ENCODE measurements at places on chromosomes 2 and 18.

GRCh38 chr2:218859988-218860831 is 605 bp downstream of the WNT6 start:
- DNase-seq = no peak

DNA sequence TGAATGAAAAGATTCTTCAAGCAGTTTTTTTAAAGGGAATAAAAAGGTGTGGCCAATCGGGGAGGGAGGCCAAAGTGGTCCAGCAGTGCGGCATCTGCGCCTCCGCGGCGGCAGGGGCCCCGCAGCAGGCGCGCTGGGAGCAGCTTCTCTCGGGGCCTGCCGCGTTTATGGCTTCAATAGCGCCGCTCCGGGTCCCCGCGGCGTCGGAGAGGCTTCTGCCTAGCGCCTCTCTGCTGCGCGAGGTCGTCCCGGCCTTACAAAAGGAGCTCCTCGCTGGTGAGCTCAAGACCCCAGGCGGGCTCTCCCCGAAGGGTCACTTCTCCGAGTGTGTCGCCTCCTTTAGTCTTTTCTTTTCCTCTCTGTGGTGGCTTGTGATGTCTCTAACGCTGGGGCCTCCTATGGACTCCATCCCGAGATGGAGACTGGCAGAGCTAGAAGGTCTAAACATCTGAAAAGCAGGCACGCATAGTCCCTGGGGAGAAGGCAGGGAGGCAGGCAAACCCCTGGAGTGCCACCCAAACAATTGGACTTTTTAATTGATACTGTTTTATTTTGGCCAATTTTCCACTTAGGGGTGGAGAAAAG is 67.1 kb downstream of the SUMO1 start:
- DNase-seq = no peak

DNA sequence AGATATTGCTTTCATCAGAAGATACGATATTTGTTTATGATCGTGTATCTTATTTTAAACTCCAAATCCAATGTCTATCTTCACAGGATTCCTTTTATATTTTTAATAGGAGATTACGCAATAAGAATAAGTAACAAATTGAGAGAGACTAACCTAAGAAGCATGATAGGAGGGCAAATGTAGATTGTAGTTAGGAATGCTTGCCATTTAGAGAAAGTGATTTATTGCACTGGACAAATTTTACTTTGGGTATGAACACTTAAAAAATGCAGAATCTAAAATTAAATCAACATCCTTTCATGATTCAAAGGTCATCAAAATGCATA is 563.4 kb upstream of the POU3F3 start:
- DNase-seq = no peak

GRCh38 chr2:55133467-55134315 is 83.4 kb upstream of the RTN4 start:
- no peak for DNase-seq

- no peak for DNase-seq
Observed at GRCh38 chr18:57951117-57951796, 92.8 kb upstream of the NEDD4L start.

GRCh38 chr2:42764096-42764495 is at the start of gene OXER1:
Gene OXER1, minus strand, starts transcription at chr2:42764135. Its CDS starts 73 bp downstream, at chr2:42764062.
- DNase-seq = no peak

DNA sequence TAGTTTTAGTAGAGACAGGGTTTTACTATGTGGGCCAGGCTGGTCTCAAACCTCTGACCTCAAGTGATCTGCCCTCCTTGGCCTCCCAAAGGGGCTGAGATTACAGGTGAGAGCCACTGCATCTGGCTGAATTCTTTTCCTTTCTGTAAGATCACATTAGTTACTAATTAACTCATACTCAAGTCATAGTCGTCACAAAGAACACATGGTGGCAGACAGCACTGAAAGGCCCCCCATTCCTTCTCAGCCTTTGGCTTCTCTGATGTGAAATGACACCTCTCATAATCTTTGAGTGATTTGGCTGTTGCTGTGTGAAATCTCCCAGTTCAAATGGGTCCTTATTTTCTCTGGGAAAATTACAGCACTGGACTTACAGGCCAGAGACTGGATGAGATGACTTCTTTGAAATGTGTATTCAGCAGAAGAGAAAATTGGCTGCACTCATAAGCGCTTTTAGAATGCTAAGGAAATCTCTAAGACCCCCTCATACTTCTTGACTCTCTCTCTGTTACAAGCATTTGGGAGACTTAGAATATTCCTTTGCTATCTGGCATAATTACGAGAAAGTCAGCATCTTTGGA is 764.8 kb downstream of the RNF144A start:
- no peak for DNase-seq

GRCh38 chr2:55408918-55409868 is 10.5 kb downstream of the CCDC88A start:
- no peak for DNase-seq

DNA sequence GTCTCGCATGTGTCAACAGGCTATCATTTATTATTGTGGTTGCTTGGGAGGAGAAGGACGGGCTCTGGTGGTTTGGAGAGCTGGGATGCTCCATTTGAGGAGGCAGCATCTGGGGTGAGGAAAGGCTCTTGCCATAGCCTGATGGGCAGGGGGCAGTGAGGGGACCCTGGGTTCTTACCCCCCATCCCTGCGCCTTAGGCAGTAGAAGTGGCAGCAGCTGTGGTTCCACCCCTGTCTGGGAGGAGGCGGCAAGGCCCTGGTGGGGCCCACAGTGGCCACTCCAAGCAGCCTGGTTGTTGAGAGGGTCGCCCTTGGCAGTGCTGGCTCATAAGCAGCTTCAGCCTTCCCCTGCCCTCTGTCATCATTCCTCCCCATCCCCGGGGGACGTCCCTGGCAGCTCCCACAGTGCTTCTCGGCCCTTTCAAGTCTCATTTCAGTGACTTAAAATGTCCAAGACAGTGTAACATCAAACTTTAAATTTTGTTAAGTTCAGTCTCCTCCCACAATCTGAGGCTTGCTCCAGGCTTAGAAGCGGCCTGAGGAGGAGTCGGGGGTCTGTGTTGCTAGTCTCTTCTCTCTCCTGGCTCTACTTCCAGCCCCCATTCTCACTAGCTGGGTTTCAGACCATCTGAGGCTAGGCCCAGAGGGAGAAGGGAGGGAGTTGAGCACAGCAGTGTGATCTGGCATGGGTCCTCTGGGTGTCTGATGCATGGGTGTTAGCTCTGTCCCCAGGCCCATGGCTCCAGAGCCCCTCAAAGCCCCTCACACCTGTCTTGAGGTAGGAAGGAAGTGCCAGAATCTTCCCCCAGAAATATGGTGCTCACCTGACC is 34.9 kb upstream of the PTPN4 start:
- DNase-seq = no peak

GRCh38 chr2:28407976-28408690 is 15.5 kb downstream of the FOSL2 start:
- DNase-seq = no peak

DNA sequence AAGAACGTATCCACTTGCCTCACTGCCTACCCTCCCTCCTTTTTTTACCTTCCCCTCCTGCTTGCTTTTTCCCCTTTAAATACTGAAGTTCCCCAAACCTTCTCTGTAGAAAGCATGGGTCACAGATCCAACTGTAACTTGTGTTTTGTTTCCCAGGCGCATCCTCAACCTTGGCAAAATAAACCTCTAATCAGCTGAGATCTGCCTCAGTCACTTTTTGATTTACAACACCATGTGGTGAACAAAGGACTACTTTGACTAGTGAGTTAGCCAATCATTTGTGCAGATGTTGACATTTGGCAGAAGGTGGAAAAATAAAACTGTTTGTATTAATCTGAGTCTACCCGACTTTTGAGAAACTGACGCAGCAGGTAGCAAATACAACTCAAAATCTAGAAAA is 23.3 kb upstream of the MCM6 start:
- no peak for DNase-seq

- DNase-seq = no peak
Observed at GRCh38 chr2:30781451-30781850, 25.8 kb downstream of the CAPN13 start.

DNA sequence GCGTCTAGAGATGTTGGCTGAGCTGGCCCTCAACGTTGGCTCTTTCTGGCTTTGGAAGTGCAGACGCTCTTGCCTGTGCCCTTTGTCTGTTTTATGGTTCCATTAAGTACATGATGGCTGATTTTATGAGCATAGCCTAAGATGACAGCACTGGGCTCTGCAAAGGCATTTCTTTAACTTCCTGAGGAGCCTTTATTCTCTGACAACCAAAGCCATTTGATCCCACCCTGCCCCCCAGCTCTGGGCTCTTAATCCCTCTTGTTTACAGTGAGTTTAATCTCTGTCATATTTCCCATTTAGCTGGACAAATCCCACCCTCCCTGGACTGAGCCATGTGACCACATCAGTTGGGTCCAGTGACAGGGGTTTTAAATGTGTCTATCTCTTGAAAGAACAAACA is 195.9 kb downstream of the ACKR3 start:
- DNase-seq = no peak

DNA sequence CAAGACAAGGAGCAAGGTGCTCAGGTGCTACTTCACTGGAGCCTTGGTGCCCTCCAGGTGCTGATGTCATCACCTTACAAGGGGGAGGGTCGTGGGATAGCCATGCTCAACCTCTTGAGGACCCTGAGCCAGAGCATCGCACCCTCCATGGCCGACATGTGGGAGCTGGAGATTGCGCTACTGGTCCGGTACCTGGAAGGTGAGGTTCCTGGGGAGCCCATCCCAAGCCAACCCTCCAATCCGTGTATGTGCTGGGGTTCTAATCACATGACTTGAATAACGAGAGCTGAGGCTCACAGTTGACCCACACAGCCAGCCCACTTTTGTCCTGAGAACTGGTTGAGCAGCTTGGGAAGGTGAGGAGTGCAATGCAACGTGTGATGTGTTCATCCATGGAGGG is 25.9 kb downstream of the MROH2A start:
- DNase-seq = no peak

DNA sequence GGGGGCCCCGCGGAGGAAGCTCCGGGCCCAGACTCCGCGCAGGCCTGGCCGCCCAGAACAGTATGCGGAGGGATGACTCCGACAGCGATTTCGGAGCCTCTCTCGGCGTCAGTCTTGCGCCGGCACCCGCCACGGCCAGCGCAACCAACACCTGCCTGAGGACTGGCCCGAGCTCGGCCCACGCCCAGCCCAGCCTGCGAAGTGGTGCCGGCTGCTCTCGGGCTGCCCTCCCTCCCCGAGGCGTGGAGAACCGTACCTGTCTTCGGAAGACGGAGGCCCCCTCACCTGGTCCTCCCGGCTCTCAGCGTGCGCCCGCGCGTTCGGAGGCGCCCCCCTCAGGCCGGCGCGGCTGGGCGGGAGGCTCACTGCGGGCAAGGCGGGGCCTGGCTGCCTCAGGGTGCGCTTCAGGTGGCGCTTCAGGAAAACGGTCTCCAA is at the start of gene M1AP:
M1AP (minus strand) TSS at position 322 of the 435 bp plus-strand sequence. CDS start 8,055 bp downstream, outside the sequence.
- DNase-seq = no peak

DNA sequence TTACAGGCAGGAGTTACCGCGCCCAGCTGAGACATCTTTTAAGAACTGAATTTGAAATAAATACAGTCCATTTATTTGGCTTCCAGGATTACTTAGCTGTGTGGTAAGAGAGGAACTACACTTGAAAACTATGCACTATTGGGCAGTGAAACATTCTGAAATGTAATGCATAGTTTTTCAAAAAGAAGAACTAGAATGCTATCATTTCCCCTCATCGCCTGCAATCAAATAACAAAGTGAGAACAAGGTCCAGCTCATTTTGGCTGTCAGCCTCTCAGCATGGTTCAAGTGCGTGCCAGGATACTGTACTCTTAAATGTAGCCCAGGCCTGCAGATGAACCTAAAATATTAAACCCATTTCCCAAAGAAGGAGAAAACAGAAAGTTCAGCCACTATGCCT is 76.6 kb upstream of the ARL5A start:
- no peak for DNase-seq

DNA sequence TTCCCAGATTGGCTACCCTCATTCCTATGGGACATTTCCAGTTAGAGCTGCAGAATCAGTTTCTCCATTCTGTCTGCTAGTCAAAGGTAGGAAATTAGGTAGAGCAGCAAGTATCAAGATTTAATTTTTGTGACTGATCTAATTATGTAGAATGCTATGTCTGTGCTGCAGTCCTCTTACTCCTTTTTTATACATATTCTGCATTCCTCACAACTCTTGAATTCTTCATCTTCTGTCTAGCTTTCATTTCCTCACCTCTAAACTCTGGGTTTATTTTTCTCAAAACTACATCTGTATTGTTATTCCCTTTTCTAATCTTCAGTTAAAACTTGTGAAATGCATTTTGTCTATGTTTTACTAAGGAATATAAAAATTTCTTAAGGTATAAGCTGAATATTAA is 8.6 kb downstream of the SGO2 start:
- DNase-seq = no peak
